ENCODE measurements at places on chromosomes 5 and 9. TPM values are rescaled to one million over a fixed set of nuclear protein-coding genes. Genes with fewer than 3 reads are reported as not detected.

Gene SGCD
- 24.7 TPM for polyA plus RNA-seq

GRCh38 chr5:40733434-40733833 lies 22.3 kb downstream of the TTC33 start:
- no peak for DNase-seq

DNA sequence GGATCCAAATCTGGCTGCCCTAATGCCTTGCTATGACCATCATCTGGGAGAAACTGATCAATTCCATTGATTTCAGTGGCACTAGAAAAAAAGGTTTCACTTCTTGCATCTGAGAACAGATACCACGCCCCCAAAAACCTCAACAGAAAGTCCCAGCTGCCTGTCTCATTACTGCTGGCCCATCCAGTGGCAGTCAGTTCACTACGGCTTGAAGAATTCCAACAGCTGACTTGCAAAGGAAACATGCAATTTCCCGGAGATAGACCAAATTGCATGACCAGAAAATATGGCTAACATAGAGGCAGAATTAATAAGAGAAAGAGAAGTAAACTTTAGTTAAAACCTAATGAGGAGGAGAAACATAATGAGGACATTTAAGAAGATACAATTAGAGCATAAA lies 48.6 kb downstream of the UGCG start:
- DNase-seq: no peak

Gene MPDZ
- polyA plus RNA-seq: 12.0 TPM

DNA sequence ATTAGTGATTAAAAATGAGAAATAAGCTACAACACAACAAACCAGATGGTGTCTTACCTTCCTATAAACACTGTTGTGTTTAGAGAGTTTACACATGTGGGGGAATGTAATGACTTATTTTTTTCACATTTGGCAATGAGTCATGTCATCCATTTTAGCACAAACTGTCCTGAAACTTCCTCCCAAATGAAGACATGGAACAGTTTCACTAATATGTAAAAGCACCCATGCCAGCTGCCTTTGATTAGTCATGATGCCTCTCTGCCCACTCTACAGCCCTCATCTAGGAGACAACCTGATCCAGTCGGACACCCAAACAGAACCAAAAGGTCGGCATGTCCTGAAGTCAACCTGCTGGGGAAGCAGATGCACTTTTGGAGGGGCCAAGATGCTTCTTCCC lies 98.2 kb downstream of the SEMA5A start:
- DNase-seq: no peak

Gene EIF4EBP3
- polyA plus RNA-seq: 64.2 TPM

DNA sequence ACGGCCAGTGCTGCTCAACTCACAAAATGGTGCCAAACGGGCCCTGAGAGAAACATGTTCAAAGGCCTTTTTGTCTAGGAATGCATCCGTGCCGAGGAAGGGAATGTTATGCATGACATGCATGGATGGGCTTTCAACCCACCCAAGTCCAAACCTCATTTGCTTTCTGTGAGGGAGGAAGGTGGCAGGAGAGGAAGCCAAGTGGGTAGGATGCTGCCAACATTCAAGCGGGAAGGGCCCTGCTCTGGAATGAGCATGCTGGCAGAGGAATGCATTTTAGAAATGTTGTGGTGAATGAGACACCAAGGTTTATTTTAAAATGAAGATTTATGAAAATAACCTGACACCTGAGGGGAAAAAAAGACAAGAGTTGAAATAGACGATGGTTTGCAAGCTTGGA lies 479.1 kb downstream of the CCDC171 start:
- DNase-seq: no peak

- no peak for DNase-seq
Measured at GRCh38 chr5:82640916-82641315, 362.8 kb upstream of the RPS23 start.

- no peak for DNase-seq
Measured at GRCh38 chr5:61878471-61878870, 427.5 kb upstream of the KIF2A start.

DNA sequence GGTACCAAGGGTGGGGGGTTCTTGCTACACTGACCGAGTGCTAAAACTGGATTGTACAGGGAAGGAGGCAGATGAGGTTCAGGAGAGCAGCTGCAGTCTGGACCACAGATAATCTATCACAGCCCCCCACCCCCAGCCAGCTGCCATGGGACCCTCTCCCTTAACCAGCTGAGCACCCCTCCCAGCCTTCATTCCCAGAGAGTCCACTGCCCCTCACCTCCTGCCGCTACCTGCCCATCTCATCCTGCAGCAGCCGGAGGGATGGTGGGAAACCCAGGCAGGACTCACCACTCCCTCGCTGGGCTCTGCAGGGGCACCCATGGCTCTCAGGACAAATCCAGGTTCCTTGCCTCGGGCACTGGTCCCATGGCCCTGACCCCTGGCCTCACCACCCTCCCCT lies 66.7 kb downstream of the MRPL36 start:
- no peak for DNase-seq

GRCh38 chr9:121367306-121368137 lies 2.5 kb downstream of the STOM start:
- no peak for DNase-seq

GRCh38 chr9:108003526-108003925 lies 514.0 kb upstream of the KLF4 start:
- no peak for DNase-seq

DNA sequence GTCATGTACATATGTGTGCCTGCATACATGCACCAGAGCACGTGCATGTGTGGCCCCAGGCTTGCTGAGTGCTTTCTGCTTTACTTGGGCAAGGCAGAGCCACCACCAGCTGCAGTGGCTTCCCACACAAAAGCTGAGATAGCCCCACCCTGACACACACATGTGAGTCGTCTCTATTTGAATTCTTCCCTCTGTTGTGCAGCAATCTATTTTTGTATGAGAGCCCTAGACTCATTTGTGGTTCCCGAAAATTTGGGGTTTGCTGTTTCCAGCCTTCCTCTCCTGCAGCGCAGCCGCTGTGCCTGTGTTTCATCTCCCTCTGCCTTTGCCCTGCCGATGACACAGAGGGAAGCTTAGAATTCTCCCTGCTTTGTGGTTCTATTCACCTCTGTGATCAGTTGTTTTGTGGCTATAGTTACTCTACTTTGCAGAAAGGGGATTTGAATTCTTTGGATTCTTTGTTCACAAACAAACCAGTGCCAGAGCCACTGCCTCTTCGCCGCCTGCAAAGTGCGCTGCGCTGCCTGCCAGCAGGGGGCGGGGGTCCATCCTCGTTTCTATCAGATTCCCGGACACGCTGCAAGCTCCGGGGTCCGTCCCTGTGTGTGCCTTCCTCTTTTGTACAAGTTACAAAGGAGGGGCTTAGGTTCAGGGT lies 95.8 kb upstream of the DAP start:
- peak; percentile 17 for DNase-seq

Gene PCDHB3
- polyA plus RNA-seq: 0.18 TPM

Gene MAMDC2
- 2.3 TPM for polyA plus RNA-seq

Gene ZNF608
- polyA plus RNA-seq: 3.3 TPM

Gene ASB6
- polyA plus RNA-seq: 8.0 TPM

Gene FOXD4
- 0.66 TPM for polyA plus RNA-seq

DNA sequence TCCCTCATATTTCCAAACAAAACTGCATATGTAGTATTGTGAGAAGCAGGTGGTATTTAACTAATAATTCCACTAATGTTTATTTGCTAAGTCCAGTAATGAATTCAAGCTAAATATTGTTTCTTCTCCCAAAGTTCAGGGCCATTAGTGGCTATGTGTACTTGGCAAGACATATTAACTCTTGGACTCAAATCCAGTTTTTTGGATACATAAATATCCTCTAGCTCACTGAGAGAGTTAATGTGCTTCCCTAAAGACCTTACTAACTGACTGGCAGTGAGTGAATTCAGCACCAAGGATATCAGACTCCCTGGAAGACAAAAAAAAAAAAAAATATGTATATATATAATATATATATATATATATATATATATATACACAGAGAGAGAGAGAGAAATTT lies 214.1 kb downstream of the RAB3C start:
- DNase-seq: no peak

- no peak for DNase-seq
Measured at GRCh38 chr9:20208961-20209371, 413.3 kb downstream of the MLLT3 start.

- no peak for DNase-seq
Measured at GRCh38 chr9:130472184-130472705, 27.5 kb downstream of the ASS1 start.

DNA sequence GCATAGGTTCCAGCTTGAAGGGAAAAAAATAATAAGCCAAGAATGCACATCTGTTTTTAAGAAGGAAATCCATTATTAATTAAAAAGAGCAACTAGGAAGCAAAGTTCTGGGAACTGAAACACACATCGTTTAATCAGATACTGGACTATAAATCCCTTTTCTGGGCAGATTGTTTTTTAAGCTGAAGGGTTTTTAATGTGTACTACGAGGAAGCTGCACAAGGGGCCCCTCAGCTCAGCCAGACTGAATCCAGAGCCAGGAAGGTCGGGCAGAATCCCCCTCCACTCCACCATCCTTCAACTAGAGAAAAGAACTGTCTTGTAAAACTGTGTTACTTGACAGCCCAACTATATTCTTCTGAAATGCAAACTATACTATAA lies 49.2 kb downstream of the ROR2 start:
- DNase-seq: no peak

GRCh38 chr9:120186276-120186675 lies 393.7 kb downstream of the CDK5RAP2 start:
- no peak for DNase-seq

Gene BTNL8
- not detected for polyA plus RNA-seq

- no peak for DNase-seq
Measured at GRCh38 chr9:117723986-117724625, 19.9 kb downstream of the TLR4 start.

- DNase-seq: no peak
Measured at GRCh38 chr5:28281351-28281750, 1243.0 kb upstream of the CDH9 start.

- DNase-seq: no peak
Measured at GRCh38 chr5:148989567-148989966, 73.3 kb downstream of the SH3TC2 start.

Gene RBM27
- polyA plus RNA-seq: 17.0 TPM

Gene TMEM252
- polyA plus RNA-seq: not detected

GRCh38 chr9:120965344-120966012 lies 38.9 kb upstream of the TRAF1 start:
- DNase-seq: no peak

Gene NR6A1
- 0.39 TPM for polyA plus RNA-seq

Gene ANKRD31
- polyA plus RNA-seq: not detected

DNA sequence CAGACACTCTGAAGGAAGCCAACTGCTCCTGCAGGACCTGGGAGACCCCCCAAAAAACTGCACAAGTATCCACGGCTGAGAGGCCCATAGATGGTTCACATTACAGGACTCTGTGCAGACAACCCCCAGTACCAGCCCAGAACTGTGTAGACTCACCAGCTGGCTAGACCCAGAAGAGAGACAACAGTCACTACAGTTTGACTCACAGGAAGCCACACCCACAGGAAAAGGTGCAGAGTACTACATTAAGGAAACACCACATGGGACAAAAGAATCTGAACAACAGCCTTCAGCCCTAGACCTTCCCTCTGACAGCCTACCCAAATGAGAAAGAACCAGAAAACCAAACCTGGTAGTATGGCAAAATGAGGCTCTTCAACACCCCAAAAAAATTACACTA lies 281.2 kb upstream of the RGMB start:
- no peak for DNase-seq

All from psoas muscle (tissue), 8 donors.